ENCODE measurements at places on chromosomes 1 and 21.

DNA sequence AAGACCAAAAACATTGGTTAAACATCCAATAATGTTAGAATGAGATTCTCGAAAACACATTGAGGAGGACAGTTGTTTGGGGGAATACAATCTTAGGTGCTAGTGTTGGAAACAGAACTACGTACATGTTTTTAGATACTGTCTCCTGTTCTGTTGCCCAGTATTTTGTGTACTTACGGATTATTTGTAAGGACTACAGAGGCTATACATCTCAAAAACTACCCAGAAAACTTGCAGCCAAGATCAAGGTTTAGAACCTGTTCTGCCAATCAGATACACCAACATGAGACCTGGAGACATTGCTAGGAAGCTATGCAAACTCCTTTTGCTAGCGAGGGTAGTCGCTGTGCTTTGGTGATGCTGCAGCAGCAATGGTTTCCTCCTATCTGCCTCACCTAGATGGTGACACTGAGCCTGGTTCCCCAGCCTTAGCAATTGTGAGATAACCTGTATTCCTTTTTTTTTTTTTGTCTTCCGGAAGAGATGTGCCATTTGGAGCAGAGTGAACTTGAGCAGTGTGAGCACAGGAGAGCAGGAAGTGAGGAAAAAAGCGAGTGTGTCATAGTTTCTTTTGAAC, 21.8 kb downstream of the YBX1 start:
- DNase-seq: no peak

DNA sequence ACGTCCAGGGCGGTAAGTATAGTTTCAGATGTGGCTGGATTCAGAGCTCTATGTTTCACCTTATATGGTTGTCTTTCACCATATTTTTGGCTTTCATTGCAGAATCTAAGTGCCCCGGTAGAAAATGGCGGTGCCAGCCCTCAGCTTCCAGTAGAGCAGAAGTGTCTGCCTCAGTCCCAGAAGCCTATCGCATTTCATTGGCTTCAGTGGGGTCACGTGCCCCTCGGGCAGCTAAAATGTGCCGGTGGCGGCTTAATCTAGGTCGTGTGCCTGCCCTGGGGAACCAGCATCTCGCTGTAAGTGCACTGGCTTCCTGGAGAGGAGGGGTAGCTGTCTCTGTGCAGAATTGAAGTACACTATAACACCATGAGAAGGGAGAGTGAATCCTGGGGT, 107.4 kb upstream of the MAGI3 start:
- DNase-seq: no peak

DNA sequence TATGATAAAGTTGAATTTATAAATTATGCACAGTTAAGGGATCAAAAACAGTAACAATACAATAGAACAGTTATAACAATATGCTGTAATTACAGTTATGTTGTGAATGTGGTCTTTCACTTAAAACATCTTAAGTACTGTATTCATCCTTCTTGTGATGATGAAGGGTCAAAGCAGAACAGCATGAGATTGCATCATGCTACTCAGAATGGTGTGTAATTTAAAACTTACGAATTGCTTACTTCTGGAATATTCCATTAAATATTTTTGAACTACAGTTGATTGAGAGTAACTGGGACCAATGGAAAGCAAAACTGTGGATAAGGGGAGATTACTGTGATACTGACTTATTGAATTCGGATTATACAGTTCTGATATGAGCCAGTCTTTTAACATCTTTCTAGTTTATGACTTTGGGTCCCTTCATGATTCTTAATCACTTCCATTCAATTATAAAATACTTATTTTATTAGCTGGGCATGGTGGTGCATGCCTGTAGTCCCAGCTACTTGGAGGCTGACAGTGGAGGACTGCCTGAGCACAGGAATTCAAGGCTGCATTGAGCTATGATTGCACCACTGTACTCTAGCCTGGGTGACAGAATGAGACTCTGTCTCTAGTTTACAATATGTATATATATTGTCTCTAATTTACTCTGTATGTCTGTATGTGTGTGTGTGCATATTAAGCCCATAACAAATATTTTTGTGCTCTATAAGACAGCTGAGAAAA, 43.2 kb downstream of the ATP1B1 start:
- no peak for DNase-seq

DNA sequence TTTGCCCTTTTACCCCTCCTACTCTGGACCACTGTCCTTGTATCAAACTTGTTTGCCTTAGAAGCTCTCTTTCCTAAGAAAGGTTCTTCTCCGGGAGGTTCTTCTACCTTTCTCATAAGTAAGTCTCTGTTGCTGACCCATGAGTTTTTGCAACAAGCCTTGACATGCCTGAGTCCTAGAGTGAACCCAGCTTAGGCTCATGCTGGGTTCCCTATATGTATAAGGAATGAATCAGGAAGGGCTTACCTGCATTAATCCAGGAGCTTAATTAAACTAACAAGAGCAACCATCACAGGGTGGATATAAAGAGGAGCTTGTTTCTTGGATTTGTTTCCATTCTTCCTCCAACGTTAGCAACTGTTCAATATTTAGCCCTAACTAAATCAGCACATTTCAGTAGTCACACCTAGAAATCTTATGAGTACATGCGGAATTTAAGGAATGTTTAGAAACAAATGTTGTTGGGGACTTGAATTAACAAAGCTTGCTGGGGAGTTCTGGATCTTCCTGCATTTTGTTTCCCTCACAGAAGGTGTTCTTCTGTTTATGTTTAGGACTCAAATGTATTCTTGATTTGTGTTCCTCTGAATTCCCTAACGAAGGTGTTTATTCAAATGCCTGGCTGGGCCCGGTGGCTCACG, 64.3 kb upstream of the RAB3GAP2 start:
- no peak for DNase-seq

DNA sequence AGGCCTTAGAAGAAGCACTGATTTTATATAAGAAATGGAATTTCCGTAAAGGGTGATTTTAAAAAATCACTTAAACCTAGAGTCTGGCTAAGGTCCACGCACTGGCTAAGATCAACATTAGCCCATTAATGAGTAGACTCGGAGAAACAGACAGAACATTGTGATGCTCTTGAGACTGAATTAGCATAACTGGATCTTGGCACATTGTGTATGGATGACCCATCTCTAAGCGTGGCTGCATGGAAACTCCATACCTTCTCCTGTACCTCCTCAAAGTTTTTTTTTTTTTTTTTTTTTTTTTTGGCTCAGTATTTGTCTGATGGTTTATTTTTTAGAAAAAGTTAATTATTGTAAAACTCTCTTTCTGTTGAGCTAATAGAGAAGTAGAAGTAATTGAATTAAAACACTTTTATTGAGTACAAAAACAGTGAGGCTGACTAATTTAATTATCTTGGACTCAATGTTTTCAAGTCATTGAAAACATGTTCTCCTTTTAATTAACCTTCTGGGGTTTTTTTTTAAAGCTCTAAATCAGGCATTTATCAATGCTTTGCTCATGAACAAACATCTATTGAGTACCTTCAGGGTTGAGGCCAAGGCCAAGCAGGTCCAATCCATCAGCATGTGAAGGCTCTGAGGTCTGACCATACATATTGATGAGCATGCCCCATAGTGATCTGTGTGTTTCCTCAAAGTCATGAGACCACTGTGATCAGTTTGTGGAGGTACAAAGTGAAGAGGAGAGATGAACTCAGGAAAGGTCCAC, 74.0 kb downstream of the TLR5 start:
- DNase-seq: no peak

DNA sequence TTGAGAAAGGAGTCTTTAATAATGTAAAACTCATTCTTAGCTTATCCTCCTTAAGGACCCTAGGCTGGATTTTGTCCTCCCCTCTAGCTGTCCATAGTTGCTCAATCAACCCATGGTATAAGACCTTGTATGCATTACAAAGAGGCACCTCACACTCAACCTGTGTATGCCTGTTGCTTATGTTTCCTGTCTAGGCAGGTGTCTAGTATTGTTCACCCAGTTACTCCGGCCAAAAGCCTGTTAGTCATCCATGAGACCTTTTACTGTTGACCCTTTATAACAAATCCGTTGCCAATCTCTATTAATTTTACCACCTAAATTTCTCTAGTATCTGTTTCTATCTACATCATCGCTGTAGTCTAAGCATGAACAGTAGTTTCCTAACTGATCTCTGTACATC, 3.7 kb downstream of the LYPLAL1 start:
- no peak for DNase-seq

DNA sequence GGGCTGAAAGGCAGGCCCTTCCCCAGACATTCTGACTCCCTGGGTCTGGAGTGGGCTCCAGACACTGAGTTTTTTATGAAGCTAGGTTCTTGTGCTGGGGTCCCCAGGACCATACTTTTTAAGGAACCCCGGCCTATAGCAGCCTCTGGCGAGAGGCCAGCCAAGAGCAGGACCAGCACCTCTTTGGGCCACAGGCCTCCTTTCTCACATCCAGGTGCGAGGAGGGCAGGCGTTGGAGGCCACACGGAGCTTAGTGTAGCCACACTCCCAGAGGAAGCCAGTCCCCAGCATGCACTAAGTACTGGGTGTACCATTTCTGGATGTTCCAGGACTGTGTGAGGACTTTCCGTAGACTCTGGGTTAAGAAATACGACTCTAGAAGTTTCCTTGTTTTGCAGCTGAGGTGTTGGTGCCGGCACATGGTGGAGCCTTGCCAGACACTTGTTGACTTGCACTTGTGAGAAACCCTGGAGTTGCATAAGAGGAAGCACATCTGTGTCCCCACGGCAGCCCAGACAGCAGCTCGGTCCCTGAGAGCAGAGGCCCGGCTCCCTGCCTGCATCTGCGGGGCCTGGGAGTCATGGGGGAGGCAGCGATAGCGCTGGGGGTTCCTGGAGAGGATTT, 122.2 kb upstream of the VAMP3 start:
- no peak for DNase-seq

DNA sequence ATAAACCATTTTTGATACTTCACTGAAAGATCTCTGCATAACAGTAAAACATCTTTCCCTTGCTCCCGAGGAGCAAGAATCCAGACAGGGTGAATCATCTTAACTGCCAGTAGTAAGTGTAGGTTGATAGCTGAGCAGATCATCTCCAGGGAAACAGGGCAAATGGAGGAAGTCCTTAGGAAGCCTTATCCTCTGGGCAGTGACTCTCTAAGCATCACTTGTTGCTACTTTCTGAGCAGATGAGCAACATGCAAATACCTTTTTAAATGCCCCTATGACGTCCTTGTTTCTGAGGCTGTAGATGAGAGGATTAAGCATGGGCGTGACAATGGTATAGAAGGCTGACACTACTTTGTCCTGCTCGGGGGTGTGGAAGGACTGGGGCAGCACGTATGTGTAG, 8.9 kb downstream of the OR2T11 start:
- no peak for DNase-seq

DNA sequence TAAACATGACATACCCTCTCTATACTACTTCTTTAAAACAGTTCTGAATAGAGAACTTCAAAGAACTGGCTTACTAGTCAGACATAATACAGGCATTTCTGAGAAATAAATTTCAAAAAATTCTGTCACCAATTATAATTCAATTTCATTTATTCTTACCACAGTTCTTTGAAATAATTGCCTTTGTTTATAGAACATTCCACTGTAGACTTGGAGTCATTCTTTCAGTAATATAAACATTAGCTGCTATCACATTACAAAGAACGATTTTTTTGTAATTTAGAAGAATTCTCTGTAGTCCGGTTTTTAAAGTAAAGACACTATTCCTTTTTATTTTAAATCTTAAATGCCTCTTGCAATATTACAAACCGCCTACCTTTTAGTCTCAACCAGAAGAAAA, 146.4 kb upstream of the COL11A1 start:
- DNase-seq: no peak

- no peak for DNase-seq
Observed at GRCh38 chr1:85661767-85662166, 46.5 kb downstream of the ZNHIT6 start.

GRCh38 chr1:18069903-18070302, 37.7 kb upstream of the IGSF21 start:
- DNase-seq: no peak

DNA sequence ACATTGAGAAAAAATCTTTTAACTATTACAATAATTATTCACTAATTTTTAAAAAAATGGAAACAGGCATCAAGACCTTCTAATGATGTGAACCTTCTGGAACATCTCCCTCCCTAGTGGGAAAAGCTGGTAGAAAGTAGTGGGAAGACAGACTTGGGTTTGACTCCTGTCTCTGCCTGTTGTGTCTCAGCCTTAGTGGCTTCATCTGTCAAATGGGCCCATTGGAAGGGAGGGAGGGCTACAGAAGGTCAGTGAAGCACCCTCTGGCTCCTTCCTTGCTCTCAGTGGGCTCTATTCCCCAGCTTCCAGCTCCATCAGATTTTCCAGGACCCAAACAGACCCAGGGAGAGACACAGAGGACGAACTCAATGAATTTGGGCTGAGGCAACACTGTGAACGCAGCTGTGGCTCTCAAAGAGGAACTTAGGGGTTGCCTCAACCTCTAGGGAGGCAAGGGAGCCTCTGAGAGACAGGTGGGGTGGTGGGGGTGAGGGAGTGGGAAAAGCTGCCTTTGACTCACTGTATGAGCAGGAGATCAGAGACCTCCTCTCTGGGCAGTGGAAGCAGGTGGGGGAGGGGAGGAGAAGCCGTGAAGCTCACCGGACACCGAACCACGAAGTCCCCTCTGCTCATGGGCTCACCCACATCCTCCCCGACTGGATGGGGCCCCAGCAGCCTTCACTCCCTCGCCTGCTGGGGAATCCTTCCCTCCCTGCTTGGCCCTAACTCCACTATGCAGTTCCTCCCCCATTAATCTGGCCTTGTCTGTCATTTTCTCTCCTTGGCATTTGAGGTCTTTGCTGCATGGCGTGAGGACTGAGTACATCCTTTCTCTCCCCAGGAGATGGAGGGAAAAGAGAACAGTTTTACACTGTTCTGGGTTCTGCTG, 4.5 kb downstream of the CNR2 start:
- DNase-seq: no peak

GRCh38 chr1:175822580-175822979, 79.2 kb upstream of the TNR start:
- no peak for DNase-seq

- DNase-seq: no peak
Observed at GRCh38 chr1:77468257-77468948, 186.6 kb downstream of the AK5 start.

DNA sequence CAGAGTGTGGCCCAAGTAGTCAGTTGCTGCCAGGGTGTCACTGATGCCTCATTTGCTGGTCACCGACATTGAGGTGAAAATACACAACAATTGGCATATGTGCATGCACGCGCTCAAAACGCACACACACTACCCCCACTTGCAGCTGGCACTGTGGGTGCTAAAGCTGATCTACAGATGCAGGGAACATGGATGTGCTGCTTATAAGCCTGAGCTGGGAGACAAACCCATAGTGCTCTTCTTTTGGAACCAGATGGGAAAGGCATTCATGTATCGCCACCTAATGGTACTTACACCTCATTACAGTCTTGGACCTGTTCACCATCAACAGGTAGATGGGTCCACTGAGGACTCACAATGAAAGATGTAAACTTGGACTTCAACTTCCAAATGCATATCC, 70.3 kb upstream of the CAMK1G start:
- no peak for DNase-seq

GRCh38 chr21:44969931-44970755, 30.3 kb downstream of the SLX9 start:
- DNase-seq: no peak

GRCh38 chr1:56413671-56414199, 165.6 kb downstream of the PLPP3 start:
- no peak for DNase-seq

GRCh38 chr1:17412093-17412870, 27.2 kb downstream of the RCC2 start:
- DNase-seq: no peak

GRCh38 chr21:36203603-36203889, 46.9 kb downstream of the DOP1B start:
- peak; percentile 21 for DNase-seq
